ENCODE measurements at places on chromosomes 7 and 10.

DNA sequence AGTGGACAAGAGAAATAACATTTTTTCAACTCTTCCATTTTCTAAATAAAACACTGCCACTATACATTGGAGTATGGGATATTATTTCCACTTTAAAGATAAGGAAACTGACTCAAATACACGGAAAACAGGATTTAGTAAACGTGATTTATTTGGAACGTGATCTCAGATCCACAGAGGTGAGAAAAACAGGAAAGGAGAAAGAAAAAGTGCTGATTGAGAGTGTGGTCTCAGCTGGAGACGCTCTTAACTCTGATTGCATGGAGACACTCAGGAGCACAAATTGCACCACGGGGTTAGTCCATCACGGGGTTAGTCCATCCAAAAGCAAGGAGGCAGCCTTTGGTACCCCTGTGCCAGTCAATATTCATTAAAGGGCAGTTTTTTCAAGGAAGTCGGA, 142.5 kb downstream of the GNAT3 start:
- DNase-seq: no peak

DNA sequence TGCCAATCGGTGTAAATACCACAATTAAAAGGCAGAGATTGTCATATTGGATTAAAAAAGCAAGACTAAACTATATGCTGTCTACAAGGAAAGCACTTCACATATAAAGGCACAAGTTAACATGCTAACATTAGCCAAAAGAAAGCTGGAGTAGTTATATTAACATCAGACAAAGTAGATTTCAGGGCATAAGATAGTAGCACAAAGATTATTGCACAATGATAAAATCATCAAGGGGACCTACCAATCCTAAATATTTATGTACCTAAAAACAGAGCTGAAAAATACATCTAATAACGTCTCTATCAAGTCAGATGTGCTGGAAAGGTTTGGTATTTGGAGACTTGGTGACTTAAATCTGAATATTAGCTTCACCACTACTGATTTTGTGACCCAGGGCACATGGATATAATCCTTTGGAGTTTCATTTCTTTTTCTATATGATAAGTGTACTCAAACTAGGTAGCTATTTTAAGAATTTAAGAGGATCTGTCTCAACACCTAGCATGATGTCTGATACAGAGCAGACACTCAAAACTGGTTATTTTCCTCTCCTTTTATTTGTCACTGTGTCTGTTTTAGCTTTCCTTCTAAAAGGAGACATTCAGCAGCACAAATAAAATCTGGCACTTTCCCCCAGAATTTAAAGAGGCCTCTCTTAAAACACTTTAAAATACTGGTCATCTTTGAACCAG, 156.5 kb downstream of the DOCK4 start:
- no peak for DNase-seq

GRCh38 chr7:46658281-46658680, 737.2 kb upstream of the IGFBP3 start:
- no peak for DNase-seq

DNA sequence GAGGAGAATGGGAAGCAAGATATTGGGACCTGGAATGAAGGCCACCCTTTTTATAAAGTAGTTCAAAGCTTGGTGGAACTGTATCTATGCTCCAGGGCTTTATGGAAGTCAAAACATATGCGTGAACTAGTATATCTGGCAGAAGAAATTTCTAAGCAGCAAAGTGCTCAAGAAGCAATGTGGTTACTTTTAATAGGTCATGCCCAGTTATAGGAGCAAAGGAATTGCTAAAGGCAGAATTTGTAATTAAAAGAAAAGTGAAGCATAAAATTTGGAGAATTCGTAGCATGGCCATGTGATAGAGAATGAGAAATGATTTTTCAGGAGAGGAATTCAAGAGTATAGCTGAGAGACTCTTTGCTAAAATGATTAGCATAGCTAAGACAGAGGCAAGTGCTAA, 1110.4 kb downstream of the XPNPEP1 start:
- DNase-seq: no peak

DNA sequence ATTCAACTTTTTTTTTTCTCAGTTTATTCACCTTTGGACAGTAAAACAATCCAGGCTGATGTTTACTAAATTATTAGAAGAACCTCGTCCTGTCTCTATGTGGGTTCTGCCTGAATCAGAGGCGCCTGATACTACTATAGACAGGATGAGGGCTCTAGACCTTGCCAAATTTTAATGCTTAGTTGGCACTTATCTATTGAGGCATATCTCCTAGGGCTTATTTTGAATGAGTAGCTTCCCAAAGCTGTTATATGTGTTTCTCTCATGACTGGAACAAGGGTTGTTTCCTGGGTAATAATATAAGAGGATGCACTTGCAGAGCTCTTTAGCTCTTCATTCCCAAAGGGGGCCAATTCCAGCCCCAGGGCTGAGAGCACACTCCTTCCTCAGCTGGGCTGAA, 23.6 kb downstream of the HECW1 start:
- no peak for DNase-seq

DNA sequence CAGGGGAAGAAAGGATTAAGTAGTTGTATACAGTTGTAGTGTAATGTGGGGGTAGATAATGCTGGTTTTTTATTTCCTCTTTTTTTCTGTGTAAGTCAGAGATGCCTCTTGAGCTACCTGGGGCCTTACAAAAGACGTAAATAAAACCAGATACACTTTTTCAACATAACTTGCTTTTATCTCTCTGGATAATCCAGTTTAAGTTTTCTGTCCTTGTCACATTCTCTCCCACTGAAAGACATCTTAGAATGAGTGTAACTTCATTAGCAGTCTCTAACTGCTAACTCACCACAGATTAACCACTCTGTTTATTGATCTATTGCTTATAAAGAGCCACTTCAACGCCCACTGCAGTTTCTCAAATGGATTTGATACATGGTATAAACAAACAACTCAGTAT, 64.1 kb upstream of the LRRN3 start:
- no peak for DNase-seq

DNA sequence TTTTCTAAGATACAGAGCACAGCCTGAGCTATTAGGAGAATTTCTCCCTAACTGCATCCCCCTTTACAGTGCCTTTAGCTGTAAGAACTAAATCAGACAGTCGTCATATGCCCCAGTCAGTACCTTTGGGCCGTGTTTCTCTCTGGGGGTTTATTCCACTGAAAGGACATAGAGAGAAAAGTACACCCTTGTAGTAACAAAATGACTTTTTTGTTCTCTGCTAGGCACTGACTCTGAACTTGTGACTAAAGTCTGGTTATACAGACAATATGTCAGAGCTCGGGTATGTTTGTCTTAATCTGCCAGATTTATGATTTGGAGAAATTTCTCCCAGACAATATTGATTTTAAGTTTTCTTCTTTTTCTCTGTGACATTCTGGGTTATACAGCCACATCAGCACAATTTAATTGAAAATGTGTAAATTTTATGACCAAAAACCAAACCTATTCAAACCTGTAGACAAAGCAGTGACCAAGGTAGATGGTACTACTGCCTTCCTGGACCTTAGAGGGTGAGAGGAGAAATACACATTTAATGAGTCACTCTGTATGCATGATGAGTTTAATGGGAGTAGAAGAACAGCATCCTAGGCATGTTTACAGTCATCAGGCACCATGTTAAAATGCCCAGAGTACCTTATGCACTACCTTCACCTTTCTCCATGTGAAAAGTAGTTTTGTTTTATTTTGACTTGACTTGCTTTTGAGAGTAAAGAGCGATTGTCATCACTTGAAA, 156.1 kb upstream of the PLXDC2 start:
- DNase-seq: no peak

DNA sequence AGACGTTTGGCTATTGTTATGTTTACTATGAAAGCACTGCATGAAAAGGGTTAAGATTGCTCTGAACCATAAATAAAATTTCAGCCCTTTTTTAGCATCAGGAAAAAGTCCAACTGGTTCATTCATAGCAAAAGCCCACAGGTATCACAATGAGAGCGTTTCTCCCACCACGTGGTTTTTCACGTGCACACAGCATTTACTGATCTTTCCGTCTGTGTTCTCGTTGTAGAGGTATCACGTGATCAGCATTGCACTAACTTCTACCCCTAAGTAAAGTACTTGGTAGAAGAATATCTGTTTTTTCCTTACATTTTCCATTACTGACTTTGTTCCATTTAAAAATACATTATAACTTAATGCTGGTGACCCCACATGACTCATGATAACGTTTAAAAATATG, 17.8 kb upstream of the CCDC3 start:
- DNase-seq: no peak

GRCh38 chr10:117096599-117097201, 41.4 kb downstream of the VAX1 start:
- DNase-seq: no peak

DNA sequence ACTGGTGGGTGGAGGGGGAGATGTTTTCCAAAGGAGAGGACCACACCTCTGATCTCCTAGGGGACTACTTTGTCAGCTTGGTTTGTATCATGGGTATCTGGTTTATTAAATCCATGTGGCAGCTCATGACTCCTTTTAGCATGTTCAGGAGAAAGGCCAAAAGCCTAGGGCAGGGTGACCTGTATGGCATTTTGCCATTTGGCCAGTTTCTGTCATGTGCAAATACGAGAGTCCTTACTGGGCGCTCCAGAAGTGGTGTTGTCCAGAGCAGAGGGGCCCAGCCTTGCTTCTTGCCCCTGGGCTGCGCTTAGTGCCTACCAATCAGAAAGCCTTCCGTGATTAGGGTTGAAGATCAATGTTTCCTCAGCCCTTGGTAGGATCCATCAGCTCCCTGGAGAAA, 31.0 kb downstream of the ADRA2A start:
- no peak for DNase-seq

DNA sequence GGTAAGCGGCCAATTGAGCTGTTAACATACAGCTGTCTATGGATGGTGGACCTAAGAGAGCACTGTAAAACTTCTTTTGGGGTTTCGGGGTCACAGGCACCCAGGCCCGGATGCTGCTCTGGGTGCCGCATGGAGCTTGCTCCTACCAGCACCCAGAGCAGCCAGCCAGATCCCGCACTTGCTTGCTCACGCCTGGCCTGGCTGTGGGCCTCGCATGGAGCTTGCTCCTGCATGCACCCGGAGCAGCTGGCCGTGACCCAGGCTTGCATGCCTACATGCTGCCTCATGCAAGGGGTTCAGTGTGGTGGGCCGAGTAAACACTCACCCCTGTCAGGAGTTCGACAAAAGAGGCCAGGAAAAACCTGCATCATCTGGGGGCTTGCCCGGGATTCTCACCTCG, 896.9 kb downstream of the SORCS1 start:
- DNase-seq: no peak

DNA sequence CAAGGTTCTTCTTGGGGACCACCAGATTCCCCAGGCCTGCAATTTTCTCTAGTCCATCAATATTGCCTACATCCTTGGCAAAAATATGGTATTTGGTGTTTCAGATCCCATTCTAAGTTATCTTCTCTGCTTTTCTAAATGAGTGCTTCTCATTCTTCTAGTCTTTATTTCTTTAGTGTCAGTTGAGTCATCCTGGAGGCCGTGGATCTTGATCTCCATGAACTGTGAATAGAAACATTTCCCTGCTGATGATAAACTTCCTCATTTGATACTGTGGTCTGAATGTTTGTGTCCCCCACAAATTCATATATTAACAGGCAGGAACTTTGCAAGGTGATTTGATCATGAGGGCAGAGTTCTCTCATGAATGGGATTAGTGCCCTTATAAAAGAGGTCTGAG, 779.3 kb downstream of the INHBA start:
- no peak for DNase-seq

GRCh38 chr7:141700296-141700847, 1.6 kb downstream of the DENND11 start:
- no peak for DNase-seq

- DNase-seq: no peak
Measured at GRCh38 chr7:65225422-65226006, 148.1 kb upstream of the ZNF92 start.

GRCh38 chr10:71549766-71550533, 153.2 kb downstream of the CDH23 start:
- DNase-seq: no peak

DNA sequence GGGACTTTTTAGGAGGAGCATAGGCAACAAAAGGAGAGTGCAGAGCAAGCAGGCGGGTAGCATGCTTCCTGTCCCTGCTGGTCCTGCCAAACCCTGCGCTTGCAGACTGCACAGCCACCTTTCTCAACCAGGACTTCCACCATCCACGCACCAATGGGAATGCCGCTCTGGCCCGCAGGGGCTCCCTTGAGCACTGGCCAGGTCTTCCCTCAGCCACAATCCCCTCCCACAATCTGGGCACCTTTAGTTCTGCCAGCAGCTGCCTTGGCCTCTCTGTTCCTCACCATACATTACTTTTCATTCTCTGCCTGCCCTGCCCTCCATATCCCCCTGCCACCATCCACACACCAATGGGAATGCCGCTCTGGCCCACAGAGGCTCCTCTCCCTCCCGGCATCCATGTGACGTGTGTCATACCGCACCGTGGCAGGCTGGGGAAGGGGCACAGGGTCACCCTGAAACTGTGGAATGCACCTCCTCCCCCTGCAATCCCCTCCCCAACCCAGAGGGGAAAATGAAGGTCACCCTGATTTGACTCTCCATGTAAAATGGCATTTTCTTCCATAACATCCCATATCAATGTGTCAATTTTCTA, 97.3 kb upstream of the MACROH2A2 start:
- no peak for DNase-seq

- DNase-seq: no peak
Measured at GRCh38 chr10:129049501-129049900, 417.5 kb upstream of the MGMT start.

All from HuH-7 (cell line).